ENCODE measurements at places on chromosomes 1 and 21.

DNA sequence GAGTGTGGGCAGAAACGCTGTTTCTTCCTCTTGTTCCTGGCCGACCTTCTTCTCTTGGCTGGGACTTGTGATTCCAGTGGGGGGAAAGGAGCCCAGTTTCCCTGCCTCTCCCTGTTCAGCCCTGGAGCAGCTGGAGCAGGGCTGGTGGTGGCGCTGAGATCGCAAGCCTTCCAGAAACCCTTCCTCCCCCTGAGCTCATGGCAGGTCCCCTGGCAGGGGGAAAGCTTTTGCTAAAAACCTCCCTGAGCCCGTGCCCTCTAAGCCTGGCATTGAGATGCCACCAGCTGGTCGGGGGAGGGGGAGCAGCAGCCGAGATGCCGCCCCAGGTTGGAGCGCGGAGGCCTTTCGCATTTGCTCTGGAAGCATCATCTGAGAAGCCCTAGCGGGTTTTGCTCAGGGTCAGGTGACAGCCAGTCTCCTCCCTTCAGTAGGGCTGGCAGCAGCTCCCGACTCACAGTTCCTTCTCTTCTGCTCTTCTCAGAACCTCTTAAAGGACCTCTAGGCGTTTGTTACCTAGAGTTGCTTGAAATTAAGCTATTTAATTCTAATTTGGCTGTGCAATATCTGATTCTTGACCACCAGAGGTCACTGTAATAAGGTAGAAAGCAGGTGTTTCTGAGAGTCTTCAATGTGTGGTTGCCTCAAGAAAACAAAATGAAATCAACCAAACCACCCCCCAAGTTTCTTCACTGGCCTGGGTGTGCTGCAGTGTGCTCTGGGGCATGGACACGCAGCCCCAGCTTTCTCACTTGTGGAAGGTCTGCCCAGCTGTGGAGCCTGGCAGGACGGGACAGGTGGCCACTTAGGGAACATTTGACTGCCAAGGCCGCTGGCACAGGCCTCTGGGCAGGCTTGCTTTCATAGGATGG, 257.3 kb downstream of the CAMTA1 start:
- DNase-seq = peak; percentile 28

DNA sequence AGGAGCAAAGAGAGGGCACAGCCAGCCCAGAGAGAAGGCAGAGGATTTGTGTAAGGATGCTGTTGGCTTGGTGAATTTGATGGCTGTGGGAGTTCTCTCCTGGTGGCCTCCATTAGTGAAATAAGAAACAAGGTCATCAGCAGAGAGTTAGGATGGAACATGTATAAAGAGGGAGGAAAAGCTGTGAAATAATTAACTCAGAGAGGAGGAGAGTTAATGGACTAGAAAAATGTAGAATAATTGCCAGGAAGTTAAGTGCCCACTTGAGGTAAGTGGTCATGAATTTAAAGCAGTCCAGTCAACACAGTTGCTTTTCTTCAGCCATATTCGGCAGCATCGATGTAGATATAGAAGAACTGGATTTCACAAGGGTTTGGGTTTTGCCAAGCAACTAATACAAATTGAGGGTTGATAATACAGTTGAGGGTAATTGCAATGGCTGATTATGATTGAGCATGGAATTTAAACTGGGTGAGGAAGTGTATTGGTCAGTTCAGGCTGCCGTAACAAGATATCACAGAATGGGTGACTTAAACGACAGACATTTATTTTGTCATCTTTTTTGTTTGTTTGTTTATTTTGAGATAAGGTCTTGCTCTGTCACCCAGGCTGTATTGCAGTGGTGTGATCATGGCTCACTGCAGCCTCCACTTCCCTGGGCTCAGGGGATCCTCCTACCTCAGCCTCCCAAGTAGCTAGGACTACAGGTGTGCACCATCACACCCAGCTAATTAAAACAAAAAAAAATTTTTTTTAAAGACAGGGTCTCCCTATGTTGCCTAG, 31.7 kb upstream of the KLF17 start:
- DNase-seq = no peak

DNA sequence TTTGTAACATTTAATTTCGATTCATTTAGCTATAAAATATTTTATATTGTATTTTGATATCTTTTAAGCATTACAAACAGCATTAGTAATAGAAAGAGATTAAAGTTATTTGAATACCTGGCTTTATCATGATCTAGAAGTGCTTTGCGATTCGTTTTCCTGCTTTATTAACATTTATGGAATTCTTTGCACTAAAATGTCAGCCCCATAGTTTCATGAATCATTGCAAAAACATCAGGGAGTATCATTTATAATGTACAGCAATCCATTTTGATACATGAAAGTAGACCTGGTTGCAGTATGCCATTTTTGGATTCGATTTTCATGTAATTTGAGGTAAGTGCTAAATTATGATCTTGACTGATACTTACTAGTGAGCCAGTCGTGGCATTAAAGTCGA, 108.0 kb upstream of the DPYD start:
- DNase-seq = no peak

DNA sequence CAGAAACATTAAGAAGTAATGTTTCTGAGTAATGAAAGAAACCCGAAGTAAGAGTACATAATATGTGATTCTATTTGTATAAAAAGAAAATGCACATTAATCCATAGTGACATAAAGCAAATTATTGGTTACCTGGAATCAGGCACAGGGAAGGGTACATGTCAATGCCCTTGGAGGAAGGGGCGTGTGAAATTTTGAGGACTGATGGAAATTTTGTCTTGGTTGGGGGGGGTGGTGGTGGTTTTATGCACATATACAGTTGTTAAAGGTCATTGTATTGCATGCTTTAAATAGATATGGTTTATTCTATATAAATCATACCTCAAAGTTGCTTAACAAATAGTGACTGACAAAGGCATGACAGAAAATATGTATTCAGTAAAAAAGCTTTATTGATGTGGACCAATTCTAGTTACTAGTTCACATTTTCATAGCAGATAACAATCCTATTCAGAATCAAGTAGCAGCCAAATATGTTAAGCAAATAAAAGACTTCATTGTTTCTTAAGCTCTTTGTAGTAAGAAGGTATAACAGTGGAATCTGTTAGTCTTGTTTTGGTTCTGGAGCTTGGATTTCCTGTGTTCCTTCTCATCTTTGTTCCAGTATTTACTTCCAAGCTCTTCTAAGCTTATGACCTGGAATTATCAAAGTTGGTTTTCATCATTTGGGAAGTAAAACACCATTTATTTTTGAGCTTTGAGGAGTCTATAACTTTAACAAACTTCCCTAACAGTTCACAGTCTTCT, 15.1 kb downstream of the BACH1 start:
- no peak for DNase-seq

- DNase-seq = no peak
Observed at GRCh38 chr1:163173121-163173520, 29.6 kb downstream of the RGS5 start.

DNA sequence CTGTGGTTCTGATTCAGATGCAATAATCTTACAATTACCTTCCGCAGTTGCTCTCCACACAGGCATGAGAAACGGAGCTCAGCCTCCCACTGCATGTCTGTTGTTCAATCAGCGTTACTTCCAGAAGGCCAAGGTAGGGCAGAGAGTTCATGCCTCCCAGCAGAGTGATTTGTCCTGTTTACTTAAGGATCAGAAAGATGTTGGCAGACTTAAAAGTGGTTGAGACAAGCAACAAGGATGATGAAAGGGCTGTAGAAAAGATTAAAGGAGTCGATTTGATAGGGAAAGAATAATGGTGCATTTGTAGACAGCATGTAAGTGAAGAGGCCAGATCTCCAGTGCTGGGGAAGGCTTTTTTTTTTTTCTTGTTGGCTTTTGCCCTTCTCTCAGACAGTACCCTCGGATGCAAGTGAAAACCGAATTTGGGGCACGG, 26.6 kb downstream of the ARMH1 start:
- DNase-seq = no peak

- no peak for DNase-seq
Observed at GRCh38 chr1:160169553-160170399, 18.4 kb downstream of the ATP1A4 start.

DNA sequence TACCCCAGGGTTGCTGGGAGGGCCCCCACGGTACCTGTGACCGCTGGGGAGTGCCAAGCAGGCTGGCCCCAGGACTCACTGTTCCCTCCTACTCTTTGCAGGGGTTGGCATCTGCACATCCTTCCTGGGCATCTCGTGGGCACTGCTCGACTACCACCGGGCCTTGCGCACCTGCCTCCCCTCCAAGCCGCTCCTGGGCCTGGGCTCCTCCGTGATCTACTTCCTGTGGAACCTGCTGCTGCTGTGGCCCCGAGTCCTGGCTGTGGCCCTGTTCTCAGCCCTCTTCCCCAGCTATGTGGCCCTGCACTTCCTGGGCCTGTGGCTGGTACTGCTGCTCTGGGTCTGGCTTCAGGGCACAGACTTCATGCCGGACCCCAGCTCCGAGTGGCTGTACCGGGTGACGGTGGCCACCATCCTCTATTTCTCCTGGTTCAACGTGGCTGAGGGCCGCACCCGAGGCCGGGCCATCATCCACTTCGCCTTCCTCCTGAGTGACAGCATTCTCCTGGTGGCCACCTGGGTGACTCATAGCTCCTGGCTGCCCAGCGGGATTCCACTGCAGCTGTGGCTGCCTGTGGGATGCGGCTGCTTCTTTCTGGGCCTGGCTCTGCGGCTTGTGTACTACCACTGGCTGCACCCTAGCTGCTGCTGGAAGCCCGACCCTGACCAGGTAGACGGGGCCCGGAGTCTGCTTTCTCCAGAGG, 6.8 kb downstream of the XKR8 start:
- no peak for DNase-seq

DNA sequence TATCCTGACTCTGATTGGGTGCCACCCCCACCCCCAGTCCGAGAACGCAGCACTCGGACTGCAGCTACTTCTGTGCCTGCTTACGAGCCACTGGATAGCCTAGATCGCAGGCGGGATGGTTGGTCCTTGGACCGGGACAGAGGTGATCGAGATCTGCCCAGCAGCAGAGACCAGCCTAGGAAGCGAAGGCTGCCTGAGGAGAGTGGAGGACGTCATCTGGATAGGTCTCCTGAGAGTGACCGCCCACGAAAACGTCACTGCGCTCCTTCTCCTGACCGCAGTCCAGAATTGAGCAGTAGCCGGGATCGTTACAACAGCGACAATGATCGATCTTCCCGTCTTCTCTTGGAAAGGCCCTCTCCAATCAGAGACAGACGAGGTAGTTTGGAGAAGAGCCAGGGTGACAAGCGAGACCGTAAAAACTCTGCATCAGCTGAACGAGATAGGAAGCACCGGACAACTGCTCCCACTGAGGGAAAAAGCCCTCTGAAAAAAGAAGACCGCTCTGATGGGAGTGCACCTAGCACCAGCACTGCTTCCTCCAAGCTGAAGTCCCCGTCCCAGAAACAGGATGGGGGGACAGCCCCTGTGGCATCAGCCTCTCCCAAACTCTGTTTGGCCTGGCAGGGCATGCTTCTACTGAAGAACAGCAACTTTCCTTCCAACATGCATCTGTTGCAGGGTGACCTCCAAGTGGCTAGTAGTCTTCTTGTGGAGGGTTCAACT, 2.1 kb downstream of the RBM15 start:
- peak; percentile 28 for DNase-seq

DNA sequence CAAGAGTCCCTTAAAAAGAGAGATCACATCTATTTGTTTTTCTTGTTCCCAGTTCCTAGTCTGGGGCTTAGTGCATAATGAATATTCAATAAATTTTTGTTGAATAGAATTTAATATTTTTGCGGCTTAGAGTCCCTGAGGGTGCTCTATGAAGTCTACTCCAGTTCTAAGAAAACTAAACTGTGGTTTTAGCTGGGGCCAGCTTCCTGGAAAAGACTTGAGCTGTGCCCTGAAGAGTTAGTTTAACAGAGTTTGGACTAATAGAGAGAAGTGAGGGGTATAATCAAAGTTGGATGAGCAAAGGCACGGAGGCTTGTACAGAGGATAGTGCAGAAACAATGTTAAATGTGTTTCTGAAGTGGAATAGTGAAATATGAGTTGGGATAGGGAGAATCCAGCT, 168.9 kb downstream of the FASLG start:
- DNase-seq = no peak

- no peak for DNase-seq
Observed at GRCh38 chr1:53606651-53607051, 132.3 kb downstream of the GLIS1 start.

All from erythroblast (primary cell).